ENCODE measurements at places on chromosomes 13 and 19. TPM values are rescaled to one million over a fixed set of nuclear protein-coding genes. Genes with fewer than 3 reads are reported as not detected.

DNA sequence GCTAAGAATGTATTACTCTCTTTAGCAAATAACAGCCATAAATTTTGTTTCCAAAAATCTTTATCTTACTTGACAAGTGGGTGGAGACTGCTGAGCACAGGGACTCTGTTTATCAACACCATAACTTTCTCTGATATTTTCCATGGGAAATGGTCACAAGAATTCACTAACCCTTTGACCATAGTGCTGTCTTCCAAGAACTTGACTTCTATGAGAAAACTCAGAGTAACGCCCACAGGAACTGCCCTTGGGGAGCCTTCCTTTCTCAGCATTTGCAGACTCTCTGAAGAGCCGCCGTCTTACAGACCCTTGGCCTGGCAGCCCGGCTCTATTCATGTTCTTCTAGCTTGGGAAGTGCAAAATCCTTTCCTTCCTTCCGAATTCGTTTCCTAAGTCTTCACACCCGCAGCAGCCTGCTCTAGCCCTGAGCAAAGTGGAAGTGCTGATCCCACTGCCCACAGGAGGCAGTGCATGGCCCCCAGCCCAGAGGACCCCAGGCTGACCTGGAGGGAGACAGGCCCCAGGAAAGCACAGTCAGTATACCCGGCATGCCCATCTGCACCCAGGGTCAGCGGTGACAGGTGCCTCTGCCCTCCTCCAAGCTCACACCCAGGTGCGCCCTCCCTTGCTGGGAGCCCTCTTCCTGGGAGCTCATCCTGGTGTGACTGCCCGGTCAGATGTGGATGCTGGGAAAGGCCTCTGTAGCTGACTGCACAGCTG lies 10.2 kb downstream of the GAS6 start:
- no peaks in the 10 kb centered on the region for H3K36me3 ChIP-seq
- H3K27me3 ChIP-seq, result no peaks in the 10 kb centered on the region
- peak; percentile 10 for DNase-seq
- peak overlapping the region; percentile 35 for H3K27ac ChIP-seq
- H3K4me3 ChIP-seq, result no peak overlapping the region
- H3K4me1 ChIP-seq, result peaks cover 33% of the 10 kb centered on the region

DNA sequence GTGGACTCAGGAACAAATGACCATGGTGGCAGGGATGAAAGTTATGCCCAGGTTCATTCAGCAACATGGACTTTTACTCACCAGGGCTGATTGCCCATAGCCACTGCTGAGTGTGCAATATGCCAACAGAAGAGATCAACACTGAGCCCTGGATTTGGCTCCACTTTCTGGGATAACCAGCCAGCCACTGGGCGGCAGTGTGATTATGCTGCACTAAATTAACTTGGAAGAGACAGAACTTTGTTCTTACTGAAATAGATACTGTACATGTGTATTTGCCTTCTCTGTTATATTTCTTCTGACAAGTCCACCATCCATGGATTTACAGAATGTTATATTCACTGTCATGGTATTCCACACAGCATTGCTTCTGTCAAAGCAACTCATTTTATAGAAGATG lies 257.4 kb downstream of the TDRD3 start:
- no peak for DNase-seq
- no peaks in the 10 kb centered on the region for H3K27me3 ChIP-seq
- no peaks in the 10 kb centered on the region for H3K4me1 ChIP-seq
- H3K27ac ChIP-seq, result no peak overlapping the region
- H3K36me3 ChIP-seq, result no peaks in the 10 kb centered on the region

DNA sequence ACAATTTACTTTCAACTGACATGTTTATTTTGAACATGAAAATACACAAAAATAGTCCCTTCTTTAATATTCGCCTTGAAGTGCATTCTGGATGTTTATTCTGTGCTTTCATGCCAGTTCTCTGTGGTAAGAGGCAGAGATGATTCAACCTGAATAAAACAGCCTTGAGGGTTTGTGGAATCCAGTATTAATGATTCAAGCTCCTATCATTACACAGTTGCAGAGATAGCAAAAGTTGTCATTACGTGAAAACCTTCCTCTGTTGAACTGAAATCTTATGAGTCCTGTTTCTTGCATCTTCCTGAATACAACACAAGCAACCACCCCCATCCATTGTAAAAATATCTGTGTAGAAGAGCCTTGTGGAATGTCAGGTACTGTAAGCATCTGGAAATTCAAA lies 142.3 kb upstream of the HTR2A start:
- H3K4me1 ChIP-seq, result no peaks in the 10 kb centered on the region
- H3K36me3 ChIP-seq, result no peaks in the 10 kb centered on the region
- no peak for DNase-seq
- no peak overlapping the region for H3K27ac ChIP-seq
- H3K27me3 ChIP-seq, result no peaks in the 10 kb centered on the region

GRCh38 chr13:95608640-95609323 lies 35.7 kb downstream of the DZIP1 start:
- no peak overlapping the region for H3K4me3 ChIP-seq
- no peaks in the 10 kb centered on the region for H3K27me3 ChIP-seq
- H3K36me3 ChIP-seq, result peaks cover 2% of the 10 kb centered on the region
- H3K4me1 ChIP-seq, result no peaks in the 10 kb centered on the region

DNA sequence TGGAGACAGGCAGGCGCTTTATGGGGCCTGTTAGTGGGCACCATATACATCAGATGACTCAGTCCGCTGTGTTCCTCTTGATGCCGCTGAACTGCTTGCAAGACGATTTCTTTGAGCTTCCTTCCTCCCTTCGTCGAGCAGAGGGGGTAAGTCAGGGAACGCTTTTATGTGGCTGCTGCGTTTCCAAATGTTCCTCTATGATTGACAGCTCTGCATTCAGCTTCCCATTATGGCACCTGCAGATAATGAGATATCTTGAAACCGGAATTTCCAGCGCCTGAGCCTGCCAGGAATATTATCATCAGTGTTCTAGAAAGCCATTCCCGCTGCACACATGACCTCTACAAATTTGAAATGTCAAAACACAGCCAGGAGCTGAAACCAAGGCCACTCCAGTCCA lies 257.0 kb downstream of the TSHZ3 start:
- DNase-seq, result no peak

DNA sequence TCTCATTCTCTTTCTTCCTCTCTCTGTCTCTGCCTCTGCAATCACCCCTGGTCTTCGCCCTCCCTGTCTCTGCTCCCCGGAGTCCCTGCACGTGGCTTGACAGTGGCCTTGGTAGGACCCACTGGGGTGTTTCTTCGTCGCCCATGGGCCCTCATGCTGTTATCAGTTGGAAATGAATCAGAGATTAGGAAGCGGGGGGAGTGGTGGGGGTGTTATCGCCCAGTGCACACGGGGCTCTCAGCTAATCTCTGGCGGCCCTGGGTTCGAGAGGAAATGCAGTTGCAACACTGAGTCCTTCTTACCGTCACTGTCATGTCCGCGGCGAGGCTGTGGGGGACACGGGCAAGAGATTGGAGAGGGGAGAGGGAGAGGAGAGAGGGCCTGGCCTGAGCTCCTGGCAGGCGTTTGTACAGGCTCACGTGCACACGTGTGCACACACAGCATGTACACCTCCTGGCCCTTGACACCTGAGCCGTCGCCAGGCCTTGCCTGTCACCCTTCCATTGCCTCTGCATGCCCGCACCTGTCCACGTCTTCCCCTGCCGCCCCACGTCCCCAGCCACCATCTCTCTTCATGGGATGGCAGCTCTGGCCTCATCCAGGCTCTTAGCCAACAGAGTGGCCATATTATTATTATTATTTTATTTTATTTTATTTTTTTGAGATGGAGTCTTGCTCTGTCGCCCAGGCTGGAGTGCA lies 37.8 kb upstream of the SLC7A10 start:
- no peaks in the 10 kb centered on the region for H3K4me1 ChIP-seq
- H3K27ac ChIP-seq, result no peak overlapping the region
- no peaks in the 10 kb centered on the region for H3K36me3 ChIP-seq
- H3K27me3 ChIP-seq, result no peaks in the 10 kb centered on the region
- DNase-seq, result no peak

DNA sequence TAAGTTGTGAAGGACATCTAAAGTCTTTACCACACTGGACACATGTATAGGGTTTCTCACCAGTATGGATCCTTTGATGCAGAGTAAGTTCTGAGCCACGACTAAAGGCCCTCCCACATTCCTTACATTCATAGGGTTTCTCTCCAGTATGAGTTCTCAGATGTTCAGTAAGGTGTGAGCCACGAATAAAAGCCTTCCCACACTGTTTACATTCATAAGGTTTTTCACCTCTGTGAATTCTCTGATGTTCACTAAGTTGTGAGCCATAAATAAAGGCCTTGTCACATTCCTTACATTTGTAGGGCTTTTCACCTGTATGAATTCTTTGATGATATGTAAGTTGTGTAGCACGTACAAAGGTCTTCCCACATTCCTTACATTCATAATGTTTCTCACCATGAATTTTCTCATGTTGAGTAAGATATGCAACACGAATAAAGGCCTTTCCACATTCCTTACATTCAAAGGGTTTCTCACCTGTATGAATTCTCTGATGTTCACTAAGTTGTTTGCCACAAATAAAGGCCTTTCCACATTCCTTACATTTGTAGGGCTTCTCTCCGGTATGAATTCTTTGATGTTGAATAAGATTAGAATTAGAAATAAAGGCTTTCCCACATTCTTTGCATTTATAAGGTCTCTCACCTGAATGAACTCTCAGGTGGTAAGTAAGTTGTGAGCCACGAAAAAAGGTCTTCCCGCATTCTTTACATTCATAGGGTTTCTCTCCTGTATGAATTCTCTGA lies 29.8 kb downstream of the ZNF571 start:
- no peaks in the 10 kb centered on the region for H3K27me3 ChIP-seq
- DNase-seq, result no peak
- no peaks in the 10 kb centered on the region for H3K4me1 ChIP-seq
- H3K4me3 ChIP-seq, result no peak overlapping the region
- no peak overlapping the region for H3K27ac ChIP-seq

Gene KLK6
- total RNA-seq, result not detected

Gene VSIG10L
- 1.8 TPM for total RNA-seq

Gene SYNE4
- total RNA-seq, result 1.7 TPM

Gene TPTE2
- 0.11 TPM for total RNA-seq

Gene CYTH2
- 44.4 TPM for total RNA-seq

Gene CCDC169
- total RNA-seq, result 1.2 TPM

Gene MCOLN1
- 10.6 TPM for total RNA-seq

Gene ZNF208
- total RNA-seq, result 11.0 TPM

Gene FCAR
- total RNA-seq, result not detected

All from ovary (tissue), 10 donors.